Stimulated activated CD8-positive, alpha-beta memory T cell treated with anti-CD3 and anti-CD28 coated beads, Interleukin-7, amount 100 ng/mL, for 1 hour (primary cell): ENCODE measurements at places on chromosomes 2 and 18.

DNA sequence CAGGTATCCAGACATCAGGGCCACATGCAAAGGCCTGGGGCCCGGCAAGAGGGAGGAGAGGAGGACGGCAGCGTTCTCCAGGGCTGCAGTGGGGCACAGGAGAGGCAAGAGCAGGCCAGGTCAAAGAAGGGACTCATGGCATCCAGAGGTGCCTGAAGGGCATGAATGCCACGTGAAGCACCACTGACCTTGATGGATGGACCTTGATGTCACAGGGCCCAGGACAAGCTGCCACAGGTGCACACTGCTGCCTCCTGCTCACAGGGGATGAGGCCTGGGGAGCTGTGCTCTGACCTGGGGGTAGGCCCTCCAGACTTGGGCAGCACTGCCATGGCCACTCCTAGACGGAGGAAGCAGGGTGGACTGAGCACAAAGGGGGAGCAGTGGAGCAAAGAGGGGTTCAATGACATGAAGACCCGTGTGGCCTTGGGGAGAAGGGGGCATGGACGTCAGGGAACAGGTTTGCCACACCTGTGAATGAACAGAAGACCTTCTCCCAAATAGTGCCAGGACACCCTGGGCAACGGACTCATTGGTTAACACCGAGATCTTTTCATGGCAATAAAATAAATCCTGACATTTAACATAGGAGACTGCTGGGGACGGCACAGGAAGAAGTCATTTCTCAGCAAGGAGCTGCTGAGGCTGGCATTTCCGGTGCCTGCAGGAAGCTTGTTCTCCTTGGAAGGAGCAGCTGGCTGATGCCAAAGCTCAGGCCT, 65.6 kb downstream of the EMX1 start:
- no peak for DNase-seq

- no peak for DNase-seq
These were observed 152.8 kb upstream of the RIOK3 start for GRCh38 chr18:23300231-23300805.

GRCh38 chr2:59196491-59196890, 955.4 kb upstream of the FANCL start:
- DNase-seq = no peak

DNA sequence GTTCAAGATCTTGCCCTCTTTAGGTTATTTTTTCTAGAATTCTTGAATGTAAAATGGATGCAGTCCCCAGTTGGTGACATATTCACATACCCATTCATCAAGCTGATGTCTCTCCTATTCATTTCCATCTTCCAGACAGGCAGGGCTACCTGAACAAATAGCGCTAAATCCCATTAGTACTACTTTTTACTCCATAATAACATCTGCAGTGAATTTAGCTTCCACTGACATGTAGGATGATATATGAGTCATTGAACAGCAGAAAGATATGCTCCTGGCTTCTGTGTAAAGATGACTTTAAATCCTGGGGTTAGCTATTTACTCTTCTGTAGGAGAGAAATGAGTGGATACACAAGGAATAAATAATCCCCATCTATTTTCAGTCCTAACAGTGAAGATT, 194.7 kb downstream of the RND3 start:
- DNase-seq = no peak

DNA sequence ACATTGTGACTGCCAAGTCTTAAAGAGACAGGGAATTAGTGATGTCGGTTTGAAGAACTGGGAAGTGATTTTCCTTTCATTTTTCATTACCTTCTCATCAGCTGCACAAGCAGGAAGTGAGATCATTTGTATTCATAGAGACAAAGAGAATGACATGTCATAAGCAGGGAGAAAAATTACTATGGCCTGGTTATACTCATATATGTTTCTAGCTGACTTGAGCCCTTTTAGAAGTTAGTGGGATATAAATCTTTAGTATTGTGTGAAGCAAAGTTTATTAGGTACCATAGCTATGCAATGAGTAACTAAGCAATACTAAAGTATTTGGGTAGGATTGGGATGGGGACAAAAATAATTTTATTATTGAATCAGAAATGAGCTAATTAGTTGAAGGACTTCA, 284.1 kb downstream of the PID1 start:
- no peak for DNase-seq

DNA sequence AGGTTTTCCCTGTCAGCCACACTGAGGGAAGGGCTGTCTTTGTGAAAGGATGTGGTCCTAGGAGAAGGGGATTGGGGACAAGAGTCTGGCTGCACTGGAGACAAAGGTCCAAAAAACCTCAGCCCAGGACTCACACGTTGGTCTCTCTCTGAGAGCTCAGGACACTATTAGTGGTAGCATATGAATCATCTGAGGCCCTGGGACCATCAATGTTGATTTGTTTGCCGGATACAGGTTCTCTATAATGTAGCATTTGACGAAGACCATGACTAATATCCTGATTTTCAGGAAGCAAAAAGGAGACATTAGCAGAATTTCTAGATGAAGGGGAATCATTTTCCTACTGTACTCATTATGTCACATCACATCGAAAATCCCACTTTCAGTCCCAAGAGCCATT, 22.2 kb upstream of the DNAH6 start:
- DNase-seq = no peak

DNA sequence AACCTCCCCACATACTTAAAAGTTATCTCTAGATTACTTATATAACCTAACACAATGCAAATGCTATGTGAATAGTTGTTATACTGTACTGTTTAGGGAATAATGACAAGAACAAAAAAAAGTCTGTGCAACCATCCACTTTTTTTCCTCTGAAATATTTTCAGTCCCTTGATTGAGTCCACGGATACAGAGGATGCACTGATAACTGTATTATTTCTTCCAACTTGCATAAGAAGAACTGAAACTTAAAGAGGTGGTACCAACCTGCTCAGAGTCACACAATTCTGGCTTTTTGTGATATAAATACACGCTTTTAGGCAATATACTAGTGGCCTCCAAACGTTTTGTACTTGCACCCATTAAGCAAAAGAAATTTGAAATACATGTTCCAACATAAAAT, 1.4 kb downstream of the SMC6 start:
- no peak for DNase-seq

- DNase-seq = no peak
These were observed at the start of gene ERFE for GRCh38 chr2:238158509-238159070. Gene ERFE (plus strand): TSS chr2:238158970. CDS start chr2:238159008, 38 bp downstream.

- no peak for DNase-seq
These were observed 149.5 kb upstream of the TMEM200C start for GRCh38 chr18:6044773-6045172.

DNA sequence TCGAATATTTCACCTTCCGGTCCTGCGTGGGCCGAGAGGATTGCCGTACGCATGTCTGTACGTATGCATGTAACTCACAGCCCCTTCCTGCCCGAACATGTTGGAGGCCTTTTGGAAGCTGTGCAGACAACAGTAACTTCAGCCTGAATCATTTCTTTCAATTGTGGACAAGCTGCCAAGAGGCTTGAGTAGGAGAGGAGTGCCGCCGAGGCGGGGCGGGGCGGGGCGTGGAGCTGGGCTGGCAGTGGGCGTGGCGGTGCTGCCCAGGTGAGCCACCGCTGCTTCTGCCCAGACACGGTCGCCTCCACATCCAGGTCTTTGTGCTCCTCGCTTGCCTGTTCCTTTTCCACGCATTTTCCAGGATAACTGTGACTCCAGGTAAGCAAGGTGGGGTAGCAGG, at the start of gene SERPINB5:
SERPINB5 (plus strand) TSS at position 291 of the 400 bp plus-strand sequence. CDS start 7,471 bp downstream, outside the sequence.
- no peak for DNase-seq

- no peak for DNase-seq
These were observed 5.1 kb downstream of the IL1B start for GRCh38 chr2:112831513-112831845.

- DNase-seq = no peak
These were observed 66.6 kb downstream of the TMEM17 start for GRCh38 chr2:62439425-62439824.

DNA sequence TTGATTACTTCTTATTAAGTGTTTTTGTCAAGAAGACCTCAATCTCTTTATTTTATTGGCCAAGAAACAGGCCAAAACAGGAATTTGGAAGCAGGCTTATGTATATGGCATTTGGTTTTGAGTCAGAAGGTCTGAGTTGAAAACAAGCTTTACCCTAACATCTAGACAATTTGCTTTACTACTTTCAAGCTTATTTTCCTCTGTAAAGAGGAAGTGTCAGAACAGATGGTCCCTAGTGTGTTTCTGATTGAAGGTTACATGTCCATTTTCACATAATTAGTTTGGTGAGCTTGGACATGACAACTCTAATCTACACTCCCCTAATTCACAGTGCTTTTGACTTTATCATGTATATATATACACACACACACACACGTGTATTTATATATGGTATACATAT, 19.8 kb upstream of the MAP4K4 start:
- DNase-seq = no peak

- no peak for DNase-seq
These were observed 105.9 kb upstream of the CREB1 start for GRCh38 chr2:207423886-207424285.

- DNase-seq = no peak
These were observed 9.3 kb downstream of the SEC11C start for GRCh38 chr18:59149007-59149406.

DNA sequence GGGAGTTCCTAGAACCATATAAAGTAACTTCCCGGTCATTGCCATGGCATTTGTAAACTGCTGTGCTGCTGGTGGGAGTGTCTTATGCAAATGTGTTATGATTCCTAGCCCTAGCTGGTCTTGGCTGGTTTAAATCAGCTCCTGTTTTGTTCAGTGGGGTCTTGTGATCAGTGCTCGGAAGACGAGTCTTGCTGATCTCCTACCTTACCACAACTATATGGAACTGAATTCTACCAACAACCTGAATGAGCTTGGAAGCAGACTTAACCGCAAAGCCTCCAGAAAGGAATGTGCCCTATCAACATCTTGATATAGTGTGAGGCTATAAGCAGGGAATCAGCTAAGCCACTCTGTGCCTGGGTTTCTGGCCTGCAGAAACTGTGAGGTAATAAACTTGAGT, 33.5 kb downstream of the POLE4 start:
- no peak for DNase-seq

DNA sequence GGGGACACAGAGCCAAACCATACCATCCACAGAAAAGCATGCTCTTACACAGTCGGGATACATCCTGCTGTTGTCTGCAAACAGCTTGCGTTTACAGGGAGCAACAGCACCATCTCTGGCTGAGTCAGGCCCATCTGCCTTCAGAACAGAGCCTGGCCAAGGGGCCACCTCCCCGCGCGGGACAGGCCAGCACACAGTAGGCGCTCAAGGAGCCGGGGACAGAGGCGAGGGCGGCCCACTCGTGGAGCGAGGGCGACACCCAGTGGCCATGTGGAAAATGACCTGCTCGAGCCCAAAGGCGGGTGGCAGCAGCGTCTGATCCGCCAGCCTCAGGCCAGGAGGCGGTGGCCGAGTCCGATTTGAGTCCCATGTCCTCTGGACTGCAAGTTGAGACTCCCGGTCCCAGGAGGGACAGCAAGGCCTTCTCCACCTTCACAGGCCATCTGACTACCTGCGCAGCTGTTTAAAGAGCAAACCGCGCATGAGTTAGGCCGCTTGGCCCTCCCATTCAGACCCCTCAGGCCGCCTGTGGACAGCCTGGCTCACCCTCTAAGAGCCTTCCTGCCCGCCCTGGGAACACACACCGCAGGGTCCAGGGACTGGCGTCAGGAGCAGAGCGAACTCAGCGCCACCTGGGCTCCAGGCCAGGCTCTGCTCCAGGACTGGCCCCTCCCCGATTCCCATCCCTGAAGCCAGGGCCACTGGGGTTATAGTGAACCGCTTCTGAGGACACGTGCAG, 38.3 kb downstream of the TTC32 start:
- DNase-seq = peak; percentile 46

DNA sequence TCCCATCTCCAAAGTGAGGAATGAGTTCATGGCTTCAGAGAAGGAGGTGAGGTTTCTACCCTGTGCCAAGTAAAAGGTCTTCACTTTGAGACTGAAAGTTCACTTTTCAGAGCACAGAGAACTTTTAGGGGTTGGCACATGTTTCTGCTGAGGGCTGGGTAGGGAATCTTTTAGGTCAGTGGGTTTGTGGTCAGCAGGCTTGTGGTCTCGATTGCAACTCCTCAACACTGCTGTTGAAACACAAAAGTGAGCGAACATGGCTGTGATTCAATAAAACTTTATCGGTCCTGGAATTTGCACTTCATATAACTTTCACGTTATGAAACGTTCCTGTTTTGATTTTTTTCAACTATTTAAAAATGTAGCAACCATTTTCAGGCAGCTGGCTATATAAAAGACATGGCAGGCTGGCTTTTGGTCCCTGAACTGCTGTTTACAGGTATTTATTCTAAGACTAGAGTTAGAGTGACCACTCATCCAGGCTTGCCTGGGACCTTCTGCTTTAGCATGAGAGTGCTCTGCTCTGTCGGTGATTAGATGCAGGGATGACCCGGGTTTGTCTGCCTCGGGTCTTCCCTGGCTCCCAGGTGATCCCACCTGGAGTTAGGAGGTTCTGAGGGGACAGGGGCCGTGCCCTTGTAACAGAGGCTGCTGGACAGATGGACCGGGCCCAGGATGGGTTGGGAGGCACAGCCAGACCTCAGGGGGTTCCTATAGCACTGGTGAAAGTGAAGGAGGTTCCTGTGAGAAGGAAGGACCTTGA, 62.7 kb upstream of the TAF1B start:
- DNase-seq = no peak

DNA sequence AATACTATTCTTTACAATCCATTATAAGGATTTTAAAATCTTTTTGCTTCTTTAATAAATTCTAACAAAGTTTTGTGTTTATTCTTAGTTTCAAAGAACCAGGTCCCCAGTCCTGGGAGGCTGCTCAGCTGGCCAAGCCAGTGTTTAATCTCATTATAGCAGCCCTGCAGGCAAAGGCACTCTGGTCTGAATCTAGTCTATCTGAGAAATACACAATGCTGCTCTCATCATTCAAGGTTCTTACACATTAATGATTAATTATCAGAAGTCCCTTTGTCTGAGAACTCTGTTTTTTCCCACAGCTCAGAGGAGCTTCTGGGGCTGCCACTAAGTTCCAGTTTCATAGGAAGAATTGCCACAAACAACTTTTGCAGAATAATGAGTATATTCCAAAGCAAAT, 27.7 kb downstream of the KCTD18 start:
- DNase-seq = no peak

GRCh38 chr2:133346654-133347053, 221.6 kb downstream of the NCKAP5 start:
- DNase-seq = no peak

DNA sequence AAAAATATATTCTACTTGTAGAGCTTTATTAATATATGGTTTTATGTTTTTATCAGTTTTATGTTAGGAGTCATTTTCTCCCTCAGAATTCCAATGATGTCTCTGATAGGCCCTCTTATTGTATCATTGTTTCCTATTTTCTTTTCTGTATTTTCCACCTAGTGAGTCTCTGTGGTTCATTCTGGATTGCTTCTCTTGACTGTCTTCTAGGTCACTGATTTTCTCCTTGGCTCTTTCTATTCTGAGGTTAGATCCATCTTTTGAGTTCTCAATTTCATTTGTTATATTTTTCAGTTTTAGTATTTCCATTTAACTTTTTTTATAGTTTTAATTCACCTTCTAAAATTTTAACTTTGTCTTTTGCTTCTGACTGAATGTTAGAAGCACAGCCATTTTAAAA, 37.6 kb downstream of the EIF5B start:
- no peak for DNase-seq

- DNase-seq = no peak
These were observed 2.1 kb upstream of the RTN4 start for GRCh38 chr2:55052129-55053061.
